T-helper 17 cell (primary cell): ENCODE measurements at places on chromosomes 5 and 9. TPM values are rescaled to one million over a fixed set of nuclear protein-coding genes. Genes with fewer than 3 reads are reported as not detected.

DNA sequence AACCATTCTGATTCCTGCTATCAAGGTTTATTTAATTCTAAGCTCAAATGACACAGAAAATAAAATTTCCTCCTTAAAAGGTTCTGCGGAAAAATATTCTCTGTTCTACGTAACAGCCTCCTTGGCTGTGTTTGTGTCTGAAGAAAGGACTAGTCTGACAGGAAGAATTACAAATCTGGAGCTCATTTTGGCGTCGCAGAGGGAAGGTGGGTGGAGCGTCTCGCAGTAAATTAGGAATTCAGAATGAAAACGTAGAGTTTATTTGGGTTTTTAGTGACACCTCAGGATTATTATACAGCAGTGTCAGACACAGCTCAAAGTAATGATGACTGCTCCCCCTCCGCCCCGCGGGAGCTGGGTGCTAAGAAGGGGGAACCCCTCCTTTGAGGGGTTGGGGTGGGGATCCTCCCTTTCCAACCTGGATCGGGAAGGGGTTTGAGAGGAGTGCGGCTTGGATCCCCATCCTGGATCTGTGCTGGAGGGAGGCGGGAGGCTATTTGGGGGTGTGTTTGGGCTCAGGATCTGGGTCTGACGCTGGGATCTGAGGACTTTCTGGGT, 933 bp upstream of the TGFBR1 start:
- no peak for DNase-seq
- H3K4me1 ChIP-seq, result peaks cover 41% of the 10 kb centered on the region
- peak overlapping the region; percentile 94 for H3K27ac ChIP-seq
- H3K36me3 ChIP-seq, result no peaks in the 10 kb centered on the region
- no peaks in the 10 kb centered on the region for H3K27me3 ChIP-seq

- H3K27me3 ChIP-seq, result peaks cover 37% of the 10 kb centered on the region
- no peaks in the 10 kb centered on the region for H3K36me3 ChIP-seq
Measured at GRCh38 chr9:98442541-98442940, 187.1 kb upstream of the TBC1D2 start.

The NAIP gene
- total RNA-seq, result 21.0 TPM

- H3K4me1 ChIP-seq, result no peaks in the 10 kb centered on the region
- H3K27me3 ChIP-seq, result no peaks in the 10 kb centered on the region
- DNase-seq, result no peak
Measured at GRCh38 chr9:22395687-22396141, 50.9 kb upstream of the DMRTA1 start.
